Omental fat pad (tissue), 4 donors: ENCODE measurements at places on chromosomes 11 and 22. TPM values are rescaled to one million over a fixed set of nuclear protein-coding genes. Genes with fewer than 3 reads are reported as not detected.

The SLC17A6 gene
- not detected for total RNA-seq

The CLDN5 gene
- 67.6 TPM for total RNA-seq

DNA sequence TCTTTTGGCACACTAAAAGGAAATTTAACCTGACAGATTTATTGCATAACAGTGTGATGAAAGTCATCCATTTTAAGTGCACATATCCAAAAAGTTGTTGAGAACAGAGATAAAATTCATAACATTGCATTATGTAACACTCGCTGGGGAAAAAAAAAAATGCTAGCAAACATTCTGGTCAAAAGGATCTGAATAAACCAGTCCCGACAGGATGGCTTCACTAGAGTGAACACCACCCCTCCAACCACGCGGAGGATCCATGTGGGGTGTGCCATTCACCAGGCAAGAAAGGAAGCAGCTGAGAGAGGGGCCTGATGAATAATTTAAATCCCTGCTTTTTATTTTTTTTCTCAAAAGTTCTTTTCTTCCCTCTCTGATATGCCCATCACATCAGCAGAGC, 258.7 kb downstream of the DCDC1 start:
- DNase-seq, result no peak

DNA sequence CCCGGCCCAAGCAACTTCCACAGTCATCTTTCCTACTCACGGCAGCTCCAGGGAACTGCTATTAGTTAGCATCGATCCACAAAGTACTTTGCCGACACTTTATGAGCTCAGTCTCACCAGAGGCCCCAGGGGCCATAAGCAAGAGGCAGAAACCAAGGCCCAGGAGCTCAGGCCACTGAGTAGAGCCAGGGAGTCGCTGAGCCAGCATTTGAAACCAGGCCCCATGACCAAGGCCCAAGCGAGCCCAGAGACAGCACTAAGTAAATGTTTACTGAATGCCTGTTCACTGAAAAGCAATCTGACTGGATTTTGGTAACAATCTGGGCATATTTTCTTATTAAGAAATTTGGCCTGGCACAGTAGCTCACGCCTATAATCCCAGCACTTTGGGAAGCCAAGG, 43.3 kb downstream of the ARRB1 start:
- no peak for DNase-seq

- DNase-seq, result no peak
Measured at GRCh38 chr22:29269731-29270474, 1.8 kb downstream of the EWSR1 start.
